ENCODE measurements at places on chromosomes 6 and 20. TPM values are rescaled to one million over a fixed set of nuclear protein-coding genes. Genes with fewer than 3 reads are reported as not detected.

DNA sequence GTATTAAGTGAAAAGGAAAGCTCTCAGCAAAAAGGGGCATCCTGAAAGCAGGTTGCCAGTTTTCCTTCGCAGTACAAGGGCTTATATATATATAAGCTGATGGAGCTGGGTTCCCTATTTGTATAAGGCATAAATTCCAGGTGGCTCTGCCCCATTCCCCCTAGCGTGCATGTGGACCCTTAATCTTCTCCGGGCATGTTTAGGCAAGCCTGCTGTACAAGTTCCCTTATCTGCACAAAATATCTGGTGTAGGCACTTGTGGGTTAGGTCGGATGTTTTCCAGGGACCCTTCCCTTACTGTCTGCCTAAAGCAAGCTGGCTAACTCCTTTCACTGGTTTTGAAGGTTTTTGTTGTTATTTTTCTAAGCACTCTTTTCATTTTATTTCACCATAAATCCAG lies 140.7 kb downstream of the FUT9 start:
- H3K27me3 ChIP-seq, result no peaks in the 10 kb centered on the region
- no peak overlapping the region for H3K4me3 ChIP-seq
- no peak overlapping the region for H3K27ac ChIP-seq
- DNase-seq, result no peak

GRCh38 chr6:76706631-76707030 lies 634.2 kb upstream of the IMPG1 start:
- H3K27ac ChIP-seq, result no peak overlapping the region
- no peak overlapping the region for H3K4me3 ChIP-seq
- H3K36me3 ChIP-seq, result no peaks in the 10 kb centered on the region
- H3K27me3 ChIP-seq, result no peaks in the 10 kb centered on the region
- DNase-seq, result no peak

GRCh38 chr20:39775110-39775509 lies 813.0 kb downstream of the DHX35 start:
- H3K4me3 ChIP-seq, result no peak overlapping the region
- no peak overlapping the region for H3K27ac ChIP-seq
- no peaks in the 10 kb centered on the region for H3K27me3 ChIP-seq

COL21A1 gene
- total RNA-seq, result not detected

LHFPL5 gene
- not detected for total RNA-seq

TAF4 gene
- 14.1 TPM for total RNA-seq

GRCh38 chr6:90088009-90088408 lies 193.7 kb downstream of the GJA10 start:
- no peak overlapping the region for H3K4me3 ChIP-seq
- peak overlapping the region; percentile 67 for H3K27ac ChIP-seq
- no peak for DNase-seq
- H3K36me3 ChIP-seq, result peaks cover 36% of the 10 kb centered on the region
- peaks cover 70% of the 10 kb centered on the region for H3K4me1 ChIP-seq

- no peak overlapping the region for H3K4me3 ChIP-seq
- no peaks in the 10 kb centered on the region for H3K36me3 ChIP-seq
- DNase-seq, result no peak
- H3K27ac ChIP-seq, result no peak overlapping the region
- peaks cover 25% of the 10 kb centered on the region for H3K27me3 ChIP-seq
- H3K4me1 ChIP-seq, result no peaks in the 10 kb centered on the region
Observed at GRCh38 chr6:118277631-118278030, 270.5 kb upstream of the PLN start.

UBE2C gene
- 151 TPM for total RNA-seq

GRCh38 chr6:37515712-37516075 lies 16.0 kb upstream of the CCDC167 start:
- peaks cover 13% of the 10 kb centered on the region for H3K36me3 ChIP-seq
- H3K27ac ChIP-seq, result peak overlapping the region; percentile 97
- no peaks in the 10 kb centered on the region for H3K27me3 ChIP-seq
- peaks cover 78% of the 10 kb centered on the region for H3K4me1 ChIP-seq

All from activated CD8-positive, alpha-beta T cell treated with anti-CD3 and anti-CD28 coated beads for 36 hours (primary cell).